NCI-H345 (cell line): ENCODE measurements at places on chromosomes 5 and 9.

GRCh38 chr9:89553451-89554010, 51.3 kb upstream of the GADD45G start:
- no peak for DNase-seq

GRCh38 chr5:169280286-169280685, 20.7 kb downstream of the SLIT3 start:
- no peak for DNase-seq

DNA sequence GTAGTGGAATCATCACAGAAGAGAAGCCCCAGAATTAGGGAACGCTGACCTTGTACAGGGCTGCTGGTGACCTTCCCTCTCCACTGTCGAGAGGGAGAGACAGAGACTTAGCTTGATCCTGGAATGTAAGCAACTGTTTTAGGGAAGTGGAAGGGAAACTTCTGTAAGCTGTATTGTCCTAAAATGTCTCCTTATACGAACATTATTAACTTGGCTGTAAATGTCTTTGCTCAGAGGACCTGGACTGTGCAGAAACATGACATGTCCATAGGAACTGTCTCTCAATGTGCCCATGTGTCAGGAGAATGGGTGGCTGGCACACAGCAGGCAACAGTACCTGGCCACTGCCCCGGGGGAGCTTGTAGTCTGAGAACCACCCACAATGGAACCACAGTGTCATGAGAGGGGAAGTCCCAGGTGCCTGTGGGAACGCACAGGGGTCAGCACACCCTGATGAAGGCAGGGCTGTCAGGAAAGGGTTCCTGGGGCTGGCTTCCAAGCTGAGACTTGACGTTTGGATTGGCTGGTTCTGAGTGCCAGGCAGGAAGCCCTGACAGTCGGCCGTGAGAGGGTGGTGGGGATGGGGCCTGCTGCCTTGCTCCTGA, 34.0 kb downstream of the DAP start:
- no peak for DNase-seq

GRCh38 chr9:115891929-115892328, 261.7 kb upstream of the PAPPA start:
- no peak for DNase-seq

- DNase-seq: no peak
Measured at GRCh38 chr5:71533615-71534014, 53.5 kb upstream of the MCCC2 start.

DNA sequence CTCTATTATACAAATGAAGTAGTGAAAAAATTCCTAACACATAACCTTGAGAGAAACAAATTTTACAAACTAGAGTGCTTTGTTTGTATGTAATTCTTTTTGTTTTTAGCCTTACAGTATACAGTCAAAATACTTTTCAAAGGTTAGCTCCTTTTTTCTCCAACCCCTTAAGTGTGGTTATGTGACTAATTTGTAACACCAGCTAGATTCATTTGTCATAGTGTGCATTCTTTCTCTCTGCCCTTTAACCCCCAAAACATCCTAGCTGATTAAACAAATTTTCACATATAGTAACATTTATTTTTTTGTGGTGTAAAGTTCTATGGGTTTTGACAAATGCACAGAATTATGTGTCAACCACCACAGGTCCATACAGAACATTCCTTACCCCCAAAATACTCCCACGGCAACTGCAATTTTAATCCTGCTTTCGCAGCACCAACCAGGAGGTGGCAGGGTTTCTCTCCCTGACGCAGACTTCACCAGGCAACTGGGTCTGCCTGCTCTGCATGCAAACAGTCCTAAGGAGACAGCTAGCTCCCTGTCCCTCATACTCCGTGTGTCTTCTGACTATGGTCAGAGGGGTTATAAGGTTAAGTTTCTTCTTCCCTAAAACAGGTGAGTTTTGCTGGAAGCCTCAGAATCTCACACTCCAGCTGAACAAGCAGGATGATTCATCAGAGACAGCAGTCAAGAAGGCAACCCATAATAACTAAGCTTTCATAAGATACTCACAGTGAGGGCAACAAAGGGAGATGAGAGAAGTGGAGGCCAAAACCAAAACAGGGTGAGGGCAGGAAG, 44.5 kb upstream of the NR5A1 start:
- no peak for DNase-seq

GRCh38 chr9:69176471-69177171, 2.5 kb downstream of the TJP2 start:
- no peak for DNase-seq

- DNase-seq: no peak
Measured at GRCh38 chr5:80825786-80826460, 134.2 kb upstream of the RASGRF2 start.

DNA sequence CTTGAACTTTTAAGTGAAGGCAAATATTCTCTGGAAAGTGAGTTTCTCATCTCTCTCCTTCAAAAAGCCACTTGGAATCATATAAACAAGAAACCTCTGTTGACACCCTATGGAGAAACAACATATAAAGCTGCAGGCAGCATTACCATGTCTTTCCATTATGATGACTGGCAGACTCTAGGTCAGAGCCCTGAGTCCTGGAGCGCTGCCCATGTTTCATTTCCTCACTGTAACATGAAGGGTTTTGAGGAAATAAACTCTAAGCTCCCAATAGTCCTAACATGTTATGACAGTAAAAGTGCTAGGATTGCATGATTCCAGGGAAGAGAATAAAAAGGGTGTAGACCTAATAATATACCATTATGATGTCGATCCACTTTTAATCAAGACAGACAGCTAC, 220.6 kb downstream of the CTNND2 start:
- DNase-seq: no peak

DNA sequence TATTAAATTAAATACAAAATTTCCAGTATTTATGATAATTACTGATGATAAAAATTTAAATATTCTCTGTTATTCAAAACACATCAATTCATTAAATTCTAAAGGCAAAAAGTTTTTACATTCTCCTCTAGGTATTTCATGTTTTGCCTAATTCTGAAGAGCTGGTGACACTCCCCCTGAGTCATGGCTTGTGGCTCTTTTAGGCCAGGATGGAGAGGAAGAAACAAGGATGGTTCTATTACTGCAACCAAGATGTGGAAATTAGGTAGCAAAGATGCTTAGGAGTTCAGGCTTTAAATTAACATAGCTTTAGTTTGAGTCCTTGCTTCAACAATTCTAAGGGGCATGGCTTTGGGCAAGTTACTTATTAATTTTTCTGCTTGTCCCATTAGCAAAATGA, 1295.8 kb downstream of the EFNA5 start:
- no peak for DNase-seq

DNA sequence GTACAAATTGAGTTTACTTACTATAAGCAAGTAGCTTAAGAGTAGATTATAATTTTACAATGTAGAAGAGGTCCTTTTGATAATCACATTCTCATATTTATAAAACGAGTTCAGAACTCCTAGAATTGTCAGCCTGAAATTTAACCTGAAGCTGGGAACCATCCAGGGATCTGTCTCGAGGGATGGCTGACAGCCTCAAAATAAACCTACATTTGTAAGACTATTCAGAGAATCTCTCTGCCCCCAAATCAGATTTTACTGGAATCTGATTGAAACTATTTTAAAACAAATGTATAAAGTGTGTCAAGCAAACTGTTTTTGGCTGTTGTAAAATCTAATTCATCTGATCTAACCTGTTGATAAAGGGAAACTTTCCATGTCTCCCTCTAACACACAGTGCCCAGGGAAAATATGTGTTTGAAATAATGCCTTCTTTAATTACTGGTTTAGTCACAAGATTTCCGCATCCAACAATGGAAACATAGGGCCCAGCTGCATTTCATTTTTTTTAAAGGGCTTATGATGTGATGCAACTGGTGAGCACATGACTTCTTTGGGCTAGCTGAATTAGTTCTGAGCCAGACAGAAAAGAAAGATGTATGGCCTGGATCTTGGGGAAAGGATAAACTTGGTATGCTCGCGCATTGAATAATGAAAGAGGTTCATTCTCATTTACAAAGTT, 30.3 kb downstream of the SLC25A46 start:
- DNase-seq: no peak

- no peak for DNase-seq
Measured at GRCh38 chr5:125181955-125182354, 435.5 kb upstream of the ZNF608 start.

DNA sequence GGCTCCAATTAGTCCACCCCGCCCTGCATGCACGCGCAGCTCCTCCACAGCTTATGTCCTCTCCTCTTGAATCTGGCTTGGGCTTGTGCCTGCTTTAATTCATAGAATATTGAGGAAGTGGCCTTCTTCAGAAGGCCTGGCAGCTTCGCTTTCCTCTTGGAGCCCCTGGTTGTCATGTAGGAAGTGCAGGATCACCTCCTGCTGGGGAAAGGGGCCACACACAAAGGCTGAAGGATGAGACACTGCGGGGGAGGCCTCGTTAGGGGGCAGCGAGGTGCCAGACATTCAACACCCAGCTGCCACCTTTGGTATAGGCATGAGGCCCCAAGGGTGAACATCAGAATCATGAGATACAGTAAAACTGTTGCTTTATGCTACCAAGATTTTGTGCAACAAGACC, 2.7 kb upstream of the CNOT6 start:
- no peak for DNase-seq

DNA sequence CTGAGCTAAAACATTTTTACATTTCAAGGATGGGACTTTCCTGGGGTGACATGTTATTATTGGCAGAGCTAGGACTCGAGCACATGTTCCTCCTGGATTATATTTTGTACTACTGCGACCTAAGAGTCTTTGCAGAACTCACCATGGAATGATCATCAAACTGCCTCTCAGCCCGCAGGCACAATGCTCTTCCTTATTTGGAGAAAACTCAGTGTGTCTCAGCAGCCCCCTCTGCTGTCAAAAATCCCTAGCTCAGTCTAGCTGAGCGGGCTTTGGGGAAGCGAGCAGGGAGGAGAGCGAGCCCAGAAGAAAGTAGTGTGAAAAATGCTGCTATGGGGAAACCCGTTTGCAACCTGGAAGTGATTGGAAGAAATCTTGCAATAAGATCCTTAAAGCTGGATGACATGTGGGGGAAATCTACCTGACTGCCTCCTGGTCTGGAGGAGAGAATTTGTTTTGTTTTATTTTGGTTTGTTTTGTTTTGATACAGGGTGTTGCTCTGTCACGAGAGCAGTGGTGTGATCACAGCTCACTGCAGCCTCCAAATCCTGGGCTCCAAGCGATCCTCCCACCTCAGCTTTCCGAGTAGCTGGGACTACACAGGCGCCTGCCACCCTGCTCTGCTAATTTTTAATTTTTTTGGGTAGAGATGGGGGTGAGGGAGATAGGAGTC, 89.9 kb upstream of the CLINT1 start:
- DNase-seq: peak; percentile 90

GRCh38 chr9:124843456-124844034, 9.7 kb upstream of the WDR38 start:
- no peak for DNase-seq

GRCh38 chr9:81424431-81424830, 264.9 kb downstream of the TLE1 start:
- no peak for DNase-seq

- DNase-seq: no peak
Measured at GRCh38 chr5:90894866-90895420, 336.3 kb downstream of the ADGRV1 start.

GRCh38 chr9:88998911-88999310, 7.6 kb downstream of the S1PR3 start:
- DNase-seq: no peak

DNA sequence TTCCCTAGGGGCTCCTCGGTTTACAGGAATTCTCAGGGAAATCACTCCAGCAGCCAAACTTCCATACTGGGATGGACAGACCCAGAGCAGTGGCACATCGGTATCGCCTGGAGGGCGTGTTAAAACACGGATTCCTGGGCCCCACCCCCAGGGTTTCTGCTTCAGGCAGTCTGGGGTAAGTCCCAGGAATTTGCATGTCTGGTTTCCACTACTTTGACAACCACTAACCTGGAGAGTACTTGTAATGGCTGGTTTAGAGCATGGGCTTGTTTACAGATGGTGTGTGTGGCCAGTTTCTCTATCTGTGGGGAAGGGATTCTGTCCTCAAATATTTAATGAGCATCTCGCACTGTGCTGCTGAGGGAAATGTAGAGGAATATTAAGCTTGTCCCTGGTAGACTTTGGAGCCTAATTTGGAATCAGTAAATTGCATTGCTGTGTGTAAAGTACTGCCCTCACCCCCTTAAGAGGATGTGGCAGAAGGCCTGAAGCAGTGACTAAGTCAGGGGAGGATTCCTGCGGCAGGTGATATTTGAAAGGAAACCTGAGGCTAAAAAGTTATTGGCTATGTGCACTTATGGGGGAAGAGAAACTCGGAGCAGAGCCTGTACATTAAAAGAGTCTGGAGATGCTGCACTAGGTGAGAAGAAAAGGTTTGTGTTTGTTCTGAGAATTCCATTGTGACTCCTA, 18.6 kb upstream of the TJP2 start:
- DNase-seq: no peak

- no peak for DNase-seq
Measured at GRCh38 chr5:143309661-143310431, 93.6 kb downstream of the NR3C1 start.

- no peak for DNase-seq
Measured at GRCh38 chr9:79166005-79166404, 405.8 kb upstream of the TLE4 start.

GRCh38 chr5:11398728-11399127, 505.5 kb downstream of the CTNND2 start:
- DNase-seq: no peak

- DNase-seq: no peak
Measured at GRCh38 chr5:33067291-33067690, 356.2 kb downstream of the NPR3 start.

DNA sequence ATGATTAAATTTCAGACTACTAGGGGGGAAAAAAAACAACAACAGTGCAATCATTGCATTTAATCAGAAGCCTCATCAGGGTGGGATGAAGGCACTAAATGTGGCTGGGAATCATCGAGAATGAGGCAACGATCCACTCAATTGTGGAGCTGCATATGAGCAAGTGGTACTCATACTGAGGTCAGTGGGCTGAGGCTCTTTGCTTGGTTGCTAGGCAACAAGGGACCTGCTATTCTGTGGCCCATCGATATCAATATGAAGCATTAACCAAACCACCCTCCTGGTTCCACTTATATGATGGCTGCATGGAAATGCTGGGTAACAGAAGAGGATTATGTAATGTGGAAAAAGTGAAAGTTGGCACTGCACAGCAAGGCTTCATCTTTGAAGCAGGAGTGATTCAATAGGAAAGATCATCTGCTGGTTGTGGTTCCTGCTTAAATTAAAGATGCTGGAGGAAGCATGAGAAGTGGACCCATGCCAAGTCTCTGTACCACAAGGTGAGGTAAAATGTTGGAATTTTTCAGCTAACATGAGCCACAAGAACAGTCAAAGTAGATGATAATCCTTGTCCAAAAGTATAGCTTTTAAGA, 159.8 kb upstream of the HMHB1 start:
- peak; percentile 57 for DNase-seq

- no peak for DNase-seq
Measured at GRCh38 chr9:136858844-136859757, 7.0 kb downstream of the MAMDC4 start.

DNA sequence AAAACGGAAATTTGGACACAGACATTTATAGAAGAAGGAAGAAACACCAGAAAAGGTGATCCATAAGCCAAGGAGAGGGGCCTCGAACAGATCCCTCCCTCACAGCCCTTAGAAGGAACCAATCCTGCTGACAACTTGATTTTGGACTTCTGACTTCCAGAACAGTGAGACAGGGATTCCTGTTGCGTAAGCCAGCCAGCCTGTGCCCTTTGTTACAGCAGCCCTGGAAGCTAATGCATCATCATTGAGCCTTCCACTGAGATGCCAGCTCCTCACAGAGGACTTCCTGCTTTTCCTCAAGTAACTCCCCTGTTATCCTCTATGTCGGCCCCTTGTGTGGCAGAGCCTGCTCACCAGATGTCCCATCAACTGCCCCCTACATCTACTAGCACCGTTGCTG, 94.1 kb downstream of the JMY start:
- DNase-seq: no peak

- no peak for DNase-seq
Measured at GRCh38 chr5:1240496-1241260, 15.5 kb downstream of the SLC6A18 start.
